ENCODE measurements at places on chromosomes 16 and 17. TPM values are rescaled to one million over a fixed set of nuclear protein-coding genes. Genes with fewer than 3 reads are reported as not detected.
A peak's percentile ranks its signal among the peaks of the same experiment; 100 is the strongest.

The TPSB2 gene
- total RNA-seq: not detected

The ADAM11 gene
- total RNA-seq: 0.19 TPM

The MPP2 gene
- total RNA-seq: 1.3 TPM

DNA sequence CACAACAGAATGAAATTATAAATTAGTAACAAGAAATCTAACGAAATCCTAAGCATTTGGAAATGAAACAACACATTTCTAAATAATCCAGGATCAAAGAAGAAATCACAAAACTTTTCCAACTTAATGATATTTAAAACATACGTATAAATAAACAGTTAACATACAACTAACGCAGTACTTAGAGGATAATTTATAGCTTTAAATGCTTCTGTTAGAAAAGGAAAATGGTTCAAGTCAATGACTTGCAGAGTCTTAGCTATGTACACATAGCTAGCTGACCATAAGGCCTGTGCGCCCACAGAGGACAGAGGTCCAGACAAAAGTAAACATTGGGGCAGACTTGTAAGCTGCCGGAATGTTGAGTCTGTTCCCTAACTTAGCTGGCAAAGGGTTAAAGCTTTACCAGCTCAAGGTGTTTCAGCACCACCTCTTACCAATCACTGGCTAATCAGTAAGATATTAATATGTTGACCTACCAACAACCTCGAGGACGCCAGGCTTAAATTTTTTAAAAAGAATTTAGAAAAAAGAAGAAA lies 84.6 kb downstream of the PARN start:
- no peak overlapping the region for H3K4me3 ChIP-seq
- H3K27ac ChIP-seq: no peak overlapping the region
- H3K4me1 ChIP-seq: peaks cover 2% of the 10 kb centered on the region

DNA sequence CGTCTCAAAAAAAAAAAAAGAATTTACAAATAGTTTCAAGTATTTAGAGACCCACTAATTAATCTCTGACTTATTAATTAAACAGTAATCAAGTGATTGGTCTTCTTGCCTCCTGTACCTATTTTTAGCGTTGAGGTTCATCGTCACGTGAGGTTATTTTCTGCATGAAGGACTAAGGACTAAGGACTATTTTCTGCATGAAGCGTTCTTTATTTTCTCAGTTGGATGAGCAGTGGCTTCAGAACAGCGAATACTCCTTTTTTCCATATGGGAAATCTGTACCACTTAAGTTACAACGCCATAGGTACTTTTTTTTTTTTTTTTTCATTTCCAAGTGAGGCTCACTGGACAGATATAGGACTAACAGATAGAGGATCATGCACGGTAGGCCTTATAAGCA lies 224.9 kb downstream of the CNTNAP4 start:
- no peaks in the 10 kb centered on the region for H3K36me3 ChIP-seq
- H3K4me3 ChIP-seq: no peak overlapping the region
- H3K27ac ChIP-seq: no peak overlapping the region
- no peaks in the 10 kb centered on the region for H3K27me3 ChIP-seq

DNA sequence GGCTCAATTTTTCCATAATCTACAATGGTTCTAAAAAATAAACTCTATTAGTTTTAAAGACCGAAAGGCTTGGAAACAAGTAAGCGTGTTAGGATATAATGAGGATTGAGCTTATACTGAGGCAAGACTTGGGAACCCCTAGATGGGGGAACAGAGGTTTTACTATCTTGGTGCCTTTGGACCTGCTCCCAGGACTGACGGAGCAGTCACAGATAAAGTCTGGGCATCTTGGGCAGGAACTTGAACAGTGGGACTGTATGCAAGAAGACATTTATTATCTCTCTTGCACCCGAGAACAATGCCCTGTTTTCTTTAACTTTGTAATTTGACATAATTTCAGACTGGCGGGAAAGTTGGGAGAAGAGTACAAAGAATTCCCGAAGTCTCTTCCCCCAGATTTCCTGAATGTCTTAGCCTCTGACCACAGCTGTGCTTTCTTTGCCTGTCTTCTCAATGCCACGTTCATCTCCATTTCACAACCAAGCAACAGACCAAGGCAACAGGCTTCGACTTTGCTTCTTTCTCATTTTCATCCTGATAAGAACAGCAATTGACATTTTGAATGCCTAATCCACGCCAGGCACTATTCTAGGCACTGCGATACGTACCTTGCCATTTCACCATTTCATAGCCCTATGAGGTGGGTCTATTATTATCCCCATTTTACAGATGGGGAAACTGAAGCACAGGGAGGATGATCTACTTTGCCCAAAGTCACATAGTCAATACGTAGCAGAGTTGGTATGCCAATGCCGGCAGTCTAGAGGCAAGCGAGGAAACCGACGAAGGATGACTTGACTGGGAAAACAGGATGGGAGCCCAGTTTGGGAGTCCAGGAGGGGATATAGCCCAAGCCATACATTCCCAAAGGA lies 3.0 kb upstream of the IL4R start:
- no peak for DNase-seq
- peaks cover 20% of the 10 kb centered on the region for H3K4me1 ChIP-seq
- peaks cover 15% of the 10 kb centered on the region for H3K36me3 ChIP-seq
- no peaks in the 10 kb centered on the region for H3K27me3 ChIP-seq
- no peak overlapping the region for H3K27ac ChIP-seq

DNA sequence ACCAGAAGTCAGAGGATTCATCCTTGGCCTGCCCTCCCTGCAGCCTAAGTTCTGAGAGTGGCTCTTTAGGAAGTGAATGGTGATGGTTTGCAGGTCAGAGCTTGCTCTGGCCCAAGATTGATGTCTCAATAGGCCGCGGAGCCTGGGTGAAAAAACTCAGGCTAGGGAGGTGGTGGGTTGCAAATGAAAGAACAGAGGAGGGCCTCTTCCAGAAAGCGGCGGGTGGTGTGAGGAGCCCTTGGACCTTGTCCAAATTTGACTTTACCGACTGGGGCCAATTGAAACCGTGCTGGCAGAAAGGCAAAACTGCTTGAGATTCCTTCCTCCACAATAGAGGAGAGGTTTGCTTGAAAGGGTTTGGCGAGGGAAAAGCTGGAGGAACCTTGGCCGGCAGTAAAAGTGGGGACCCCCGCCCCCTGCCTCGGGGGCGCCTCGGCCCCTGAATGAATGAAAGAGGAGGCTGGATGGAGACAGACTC lies 331.3 kb downstream of the SEC14L1 start:
- H3K27me3 ChIP-seq: no peaks in the 10 kb centered on the region
- H3K27ac ChIP-seq: peak overlapping the region; percentile 86
- H3K4me1 ChIP-seq: peaks cover 96% of the 10 kb centered on the region
- H3K4me3 ChIP-seq: peak overlapping the region; percentile 70

DNA sequence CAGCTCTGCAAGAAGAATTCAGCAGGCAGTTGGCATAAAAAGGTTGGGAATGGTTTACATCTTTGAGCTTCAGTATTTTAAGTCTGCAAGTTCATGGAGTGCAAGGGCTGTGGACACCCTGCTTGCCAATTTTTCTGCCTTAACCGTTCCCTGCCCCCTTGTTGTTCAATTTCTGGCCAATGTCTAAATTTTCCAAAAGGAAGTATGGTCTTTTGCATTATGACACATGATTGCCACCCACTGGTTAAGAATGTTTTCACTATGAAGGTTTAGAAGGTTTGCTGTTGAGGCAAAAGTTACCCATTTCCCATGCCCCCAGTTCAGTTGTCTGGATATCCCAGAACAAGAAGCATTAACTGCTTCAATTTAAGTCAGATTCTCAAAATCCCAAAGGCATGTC lies 441.9 kb downstream of the CDH13 start:
- no peaks in the 10 kb centered on the region for H3K4me1 ChIP-seq
- no peak overlapping the region for H3K27ac ChIP-seq
- H3K4me3 ChIP-seq: no peak overlapping the region
- no peaks in the 10 kb centered on the region for H3K36me3 ChIP-seq
- H3K27me3 ChIP-seq: peaks cover 3% of the 10 kb centered on the region

GRCh38 chr17:80585890-80586845 lies 41.5 kb downstream of the RPTOR start:
- H3K4me1 ChIP-seq: peaks cover 52% of the 10 kb centered on the region
- peak overlapping the region; percentile 80 for H3K27ac ChIP-seq
- DNase-seq: peak; percentile 27
- H3K36me3 ChIP-seq: peaks cover 8% of the 10 kb centered on the region
- H3K4me3 ChIP-seq: peak overlapping the region; percentile 14
- no peaks in the 10 kb centered on the region for H3K27me3 ChIP-seq

GRCh38 chr16:22734368-22734767 lies 79.6 kb upstream of the HS3ST2 start:
- no peak overlapping the region for H3K4me3 ChIP-seq
- no peak for DNase-seq
- no peaks in the 10 kb centered on the region for H3K36me3 ChIP-seq
- H3K27me3 ChIP-seq: peaks cover 8% of the 10 kb centered on the region

DNA sequence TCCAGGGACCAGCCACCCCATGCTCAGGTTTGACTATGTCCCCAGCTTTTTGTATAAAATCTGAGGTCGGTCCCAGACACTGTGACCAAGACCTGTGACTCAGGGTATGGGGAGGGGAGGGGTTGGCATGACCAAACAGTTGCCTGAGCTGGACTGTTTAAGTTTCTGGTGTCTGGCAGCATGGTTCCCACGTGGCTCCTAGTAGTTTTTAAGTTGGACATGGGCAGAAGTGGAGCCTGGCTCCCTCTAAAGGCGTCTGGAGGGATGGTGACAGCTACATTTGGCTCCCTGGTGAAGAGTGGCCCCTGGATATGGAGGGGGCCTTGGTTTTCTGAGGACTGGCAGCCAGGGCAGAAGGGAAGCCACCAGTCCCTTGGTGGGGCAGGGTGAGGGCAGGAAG lies 7.9 kb downstream of the SMCR8 start:
- H3K36me3 ChIP-seq: peaks cover 15% of the 10 kb centered on the region
- no peaks in the 10 kb centered on the region for H3K27me3 ChIP-seq
- no peak overlapping the region for H3K4me3 ChIP-seq
- DNase-seq: no peak

GRCh38 chr17:65522751-65523404 lies 38.6 kb downstream of the AXIN2 start:
- no peak overlapping the region for H3K4me3 ChIP-seq
- no peaks in the 10 kb centered on the region for H3K36me3 ChIP-seq
- no peak for DNase-seq
- H3K4me1 ChIP-seq: peaks cover 26% of the 10 kb centered on the region

GRCh38 chr16:67264277-67264676 lies 15.1 kb upstream of the PLEKHG4 start:
- H3K27ac ChIP-seq: no peak overlapping the region
- H3K27me3 ChIP-seq: peaks cover 2% of the 10 kb centered on the region
- H3K36me3 ChIP-seq: peaks cover 2% of the 10 kb centered on the region
- H3K4me3 ChIP-seq: no peak overlapping the region
- no peak for DNase-seq
- H3K4me1 ChIP-seq: peaks cover 2% of the 10 kb centered on the region

Measured in activated CD4-positive, alpha-beta T cell treated with anti-CD3 and anti-CD28 coated beads for 36 hours (primary cell).